ENCODE measurements at places on chromosomes 11 and 22. TPM values are rescaled to one million over a fixed set of nuclear protein-coding genes. Genes with fewer than 3 reads are reported as not detected.

PGR gene
- not detected for polyA plus RNA-seq

LTO1 gene
- polyA plus RNA-seq, result 3.9 TPM

CSRP3 gene
- not detected for polyA plus RNA-seq

PHF21B gene
- polyA plus RNA-seq, result not detected

MYRF gene
- not detected for polyA plus RNA-seq

TMEM132A gene
- polyA plus RNA-seq, result 0.31 TPM

DGCR6L gene
- 55.2 TPM for polyA plus RNA-seq

KDM4E gene
- not detected for polyA plus RNA-seq

TUBA8 gene
- polyA plus RNA-seq, result 0.27 TPM

Data from CD14-positive monocyte (primary cell).